ENCODE measurements at places on chromosomes 2 and 18.

- no peak for DNase-seq
These were observed 85.2 kb downstream of the EML6 start for GRCh38 chr2:54808661-54809060.

DNA sequence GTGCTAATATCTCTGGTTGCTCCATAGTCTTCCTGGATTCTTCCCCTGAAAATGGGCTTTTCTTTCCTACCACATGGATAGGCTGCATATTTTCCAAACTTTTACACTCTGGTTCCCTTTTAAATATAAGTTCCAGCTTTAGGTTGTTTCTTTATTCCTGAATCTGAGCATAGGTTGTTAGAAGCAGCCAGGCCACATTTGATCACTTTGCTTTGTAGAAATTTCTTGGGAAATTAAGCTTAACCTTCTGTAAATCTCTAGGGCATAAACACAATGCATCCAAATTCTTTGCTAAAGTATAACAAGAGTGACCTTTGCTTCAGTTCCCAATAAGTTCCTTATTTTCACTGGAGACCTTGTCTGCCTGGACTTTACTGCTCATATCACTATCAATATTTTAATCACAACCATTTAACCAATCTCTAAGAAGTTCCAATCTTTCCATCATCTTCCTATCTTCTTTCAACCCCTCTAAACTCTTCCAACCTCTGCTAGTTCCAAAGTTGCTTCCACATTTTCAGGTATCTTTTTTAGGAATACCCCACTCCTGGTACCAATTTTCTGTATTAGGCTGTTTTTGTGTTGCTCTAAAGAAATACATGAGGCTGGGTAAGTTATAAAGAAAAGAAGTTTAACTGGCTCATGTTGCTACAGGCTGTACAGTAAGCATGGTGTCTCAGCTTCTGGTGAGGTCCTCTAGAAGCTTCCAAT lies 389.6 kb upstream of the HS6ST1 start:
- no peak for DNase-seq

DNA sequence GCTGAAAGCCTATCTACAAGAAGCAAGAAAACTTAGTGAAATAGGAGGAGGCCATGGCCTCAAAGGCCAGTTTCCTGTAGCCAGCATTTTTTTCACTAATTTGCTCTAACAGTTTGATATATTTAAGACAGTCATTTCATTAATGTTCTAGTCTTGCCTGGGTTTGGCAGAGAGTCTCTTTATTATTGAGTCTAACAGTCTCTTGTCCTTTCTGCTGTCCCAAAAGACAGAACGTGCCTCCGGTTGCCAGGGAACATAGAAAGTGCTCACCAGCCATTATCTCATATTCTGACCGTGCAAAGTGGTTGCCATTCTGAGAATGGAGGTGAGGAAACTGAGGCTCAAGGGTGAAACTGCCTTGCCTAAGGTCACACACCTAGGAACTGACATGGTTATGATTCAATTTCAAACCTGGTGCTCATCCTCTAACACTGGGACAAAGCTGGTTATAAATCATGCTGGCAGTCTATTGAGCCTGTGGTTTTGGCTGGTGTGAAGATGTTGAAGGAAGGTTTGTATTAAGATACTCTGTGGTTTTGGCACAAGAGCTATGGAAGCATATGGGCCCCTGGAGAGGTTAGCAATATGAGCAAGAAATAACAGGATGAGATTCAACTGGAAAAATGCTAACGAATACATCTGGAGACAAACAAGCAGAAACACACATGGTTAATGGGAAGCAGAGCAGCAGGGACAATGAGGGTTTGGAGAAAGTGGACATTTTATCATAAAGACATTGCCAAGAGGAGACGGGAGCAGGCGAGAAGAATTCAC lies 903.3 kb upstream of the KLHL29 start:
- DNase-seq: no peak

GRCh38 chr2:119943058-119943457 lies 69.8 kb upstream of the EPB41L5 start:
- no peak for DNase-seq

- DNase-seq: no peak
These were observed 336.3 kb upstream of the CDH7 start for GRCh38 chr18:65414501-65414900.

- DNase-seq: peak; percentile 31
These were observed 803 bp upstream of the DES start for GRCh38 chr2:219417374-219417773.

- DNase-seq: no peak
These were observed 158.0 kb downstream of the LTBP1 start for GRCh38 chr2:33104726-33105125.

GRCh38 chr18:62485684-62486083 lies 37.1 kb upstream of the ZCCHC2 start:
- no peak for DNase-seq

DNA sequence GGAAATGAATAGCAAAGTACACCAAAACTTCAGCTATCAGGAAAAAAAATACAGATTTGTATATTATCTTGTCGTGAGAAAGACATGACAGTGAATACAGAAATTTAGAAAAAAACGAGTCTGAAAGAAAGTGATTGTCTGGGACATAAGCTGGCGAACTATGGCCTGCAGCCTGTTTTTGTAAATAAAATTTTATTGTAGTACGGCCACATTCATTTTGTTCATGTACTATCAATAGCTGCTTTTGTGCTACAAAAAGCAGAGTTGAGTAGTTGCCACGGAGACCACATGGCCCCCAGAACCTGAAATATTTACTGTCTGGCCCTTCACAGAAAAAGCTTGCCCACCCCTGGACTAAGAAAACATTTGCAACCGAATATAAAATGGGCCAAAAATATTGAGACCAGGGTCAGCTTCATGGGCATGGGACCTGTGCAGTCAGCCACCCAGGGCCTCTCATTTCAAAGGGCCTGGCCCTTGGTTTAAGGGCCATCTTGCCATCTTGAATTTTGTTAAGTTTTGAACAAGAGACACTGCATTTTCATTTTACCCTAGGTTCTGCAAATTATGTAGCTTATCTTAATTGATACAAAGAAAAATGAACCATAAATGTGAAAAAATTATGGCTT lies 17.9 kb downstream of the ANTXR1 start:
- no peak for DNase-seq

- no peak for DNase-seq
These were observed 2.2 kb upstream of the KCNH7 start for GRCh38 chr2:162840598-162841246.

- no peak for DNase-seq
These were observed 34.8 kb upstream of the ITGAV start for GRCh38 chr2:186554850-186555671.

DNA sequence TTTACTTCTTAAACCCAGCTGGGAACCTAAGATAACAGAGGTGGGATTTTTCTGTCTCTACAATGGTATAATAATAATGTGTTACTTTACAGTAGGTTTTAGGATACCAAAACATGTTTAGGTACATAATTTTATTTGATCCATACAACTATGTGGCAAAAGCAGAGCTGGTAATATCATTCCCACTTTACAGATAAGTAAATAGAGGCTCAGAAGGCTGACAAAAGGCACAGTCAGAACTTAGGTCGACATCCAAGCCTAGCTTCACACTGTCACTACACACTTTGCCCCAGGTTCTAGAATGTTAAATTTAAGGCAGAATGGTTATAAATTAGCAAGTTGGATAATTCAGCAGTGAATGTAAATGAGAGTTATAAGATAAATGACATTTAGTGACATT lies 189.6 kb upstream of the PARD3B start:
- no peak for DNase-seq

DNA sequence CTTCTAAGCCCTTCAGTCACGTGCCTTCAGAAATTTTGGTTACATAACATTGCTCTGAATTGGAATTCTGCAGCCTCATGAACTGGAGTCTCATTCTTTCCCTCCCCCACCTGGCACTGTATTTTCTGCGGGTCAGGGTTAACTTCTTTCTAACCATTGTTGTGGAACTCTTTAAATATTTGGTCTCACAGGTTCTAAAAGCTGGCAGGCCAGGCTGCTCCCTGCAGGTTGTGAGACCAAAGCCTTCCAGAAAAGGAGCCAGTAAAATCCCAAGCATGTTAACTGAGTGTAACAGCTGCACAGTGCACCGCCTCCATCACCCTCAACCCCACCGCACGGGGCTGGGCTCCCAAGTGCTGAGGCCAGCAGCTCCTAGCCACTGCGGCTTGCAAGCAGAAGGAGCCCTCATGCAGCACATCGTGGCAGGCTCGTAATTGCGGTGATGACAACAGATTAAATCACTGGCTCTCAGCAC lies 174.1 kb upstream of the ALPP start:
- no peak for DNase-seq

DNA sequence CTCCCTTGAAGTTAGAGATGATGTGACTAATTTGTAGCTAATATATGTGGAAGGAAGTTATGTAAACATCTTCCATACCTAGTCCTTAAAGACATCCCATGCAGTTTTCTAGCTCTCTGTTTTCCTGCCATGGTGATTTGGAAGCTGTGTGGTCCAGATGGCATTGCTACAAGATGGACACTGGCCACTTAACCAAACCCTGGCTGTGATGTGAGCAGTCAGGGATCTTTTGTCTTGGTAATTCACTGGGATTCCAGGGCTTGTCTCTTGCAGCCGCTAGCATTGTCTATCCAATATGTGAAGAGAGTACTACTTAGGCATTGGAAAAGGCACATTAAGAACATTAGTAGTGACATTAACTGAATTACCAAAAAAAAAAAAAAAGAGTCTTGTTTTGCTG lies 139.9 kb upstream of the DOCK10 start:
- no peak for DNase-seq

- no peak for DNase-seq
These were observed 4.2 kb downstream of the SLC66A2 start for GRCh38 chr18:79947054-79947755.

GRCh38 chr2:140658760-140659692 lies 1471.8 kb downstream of the LRP1B start:
- no peak for DNase-seq

DNA sequence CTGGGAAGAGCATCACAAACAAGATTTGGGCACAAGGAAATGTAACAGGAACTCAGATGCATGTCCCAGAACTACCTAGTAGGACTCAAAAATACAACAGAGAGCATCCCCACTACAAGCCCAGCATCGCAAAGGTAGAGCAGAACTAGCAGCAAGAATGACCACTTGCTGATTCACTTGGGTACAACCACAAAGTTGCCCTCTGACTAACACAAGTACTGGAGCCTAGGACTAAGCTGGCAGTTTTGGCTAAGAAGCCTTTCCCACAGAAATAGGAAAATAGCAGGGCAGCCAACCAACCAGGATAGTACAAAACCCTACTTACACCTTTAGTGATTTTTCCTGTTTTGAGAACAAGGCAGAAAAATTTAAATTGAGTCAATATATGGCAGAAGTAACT lies 193.8 kb downstream of the PAX3 start:
- no peak for DNase-seq

DNA sequence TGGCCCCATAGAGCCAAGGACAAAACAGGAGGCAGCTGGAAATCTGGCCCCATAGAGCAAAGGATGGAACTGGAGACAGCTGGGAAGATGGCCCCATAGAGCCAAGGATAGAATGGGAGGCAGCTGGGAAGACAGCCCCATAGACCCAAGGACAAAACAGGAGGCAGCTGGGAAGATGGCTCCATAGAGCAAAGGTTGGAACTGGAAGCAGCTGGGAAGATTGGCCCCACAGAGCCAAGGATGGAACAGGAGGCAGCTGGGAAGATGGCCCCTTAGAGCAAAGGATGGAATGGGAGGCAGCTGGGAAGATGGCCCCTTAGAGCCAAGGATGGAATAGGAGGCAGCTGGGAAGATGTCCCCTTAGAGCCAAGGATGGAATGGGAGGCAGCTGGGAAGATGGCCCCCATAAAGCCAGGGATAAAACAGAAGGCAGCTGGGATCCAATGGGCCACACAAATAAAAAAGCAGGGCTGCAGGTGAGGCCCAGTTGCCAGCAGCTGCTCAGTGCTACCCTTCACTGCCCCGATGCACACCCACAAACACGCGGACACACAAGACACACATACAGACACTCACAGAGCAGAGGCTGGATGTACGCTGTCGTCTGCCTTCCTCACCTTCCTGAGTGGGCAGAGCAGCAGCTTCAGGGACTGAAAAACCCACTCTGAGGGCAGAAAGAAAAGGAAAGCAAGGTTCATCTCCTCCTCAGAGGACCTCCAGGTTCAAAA lies 505.4 kb upstream of the MYT1L start:
- no peak for DNase-seq

DNA sequence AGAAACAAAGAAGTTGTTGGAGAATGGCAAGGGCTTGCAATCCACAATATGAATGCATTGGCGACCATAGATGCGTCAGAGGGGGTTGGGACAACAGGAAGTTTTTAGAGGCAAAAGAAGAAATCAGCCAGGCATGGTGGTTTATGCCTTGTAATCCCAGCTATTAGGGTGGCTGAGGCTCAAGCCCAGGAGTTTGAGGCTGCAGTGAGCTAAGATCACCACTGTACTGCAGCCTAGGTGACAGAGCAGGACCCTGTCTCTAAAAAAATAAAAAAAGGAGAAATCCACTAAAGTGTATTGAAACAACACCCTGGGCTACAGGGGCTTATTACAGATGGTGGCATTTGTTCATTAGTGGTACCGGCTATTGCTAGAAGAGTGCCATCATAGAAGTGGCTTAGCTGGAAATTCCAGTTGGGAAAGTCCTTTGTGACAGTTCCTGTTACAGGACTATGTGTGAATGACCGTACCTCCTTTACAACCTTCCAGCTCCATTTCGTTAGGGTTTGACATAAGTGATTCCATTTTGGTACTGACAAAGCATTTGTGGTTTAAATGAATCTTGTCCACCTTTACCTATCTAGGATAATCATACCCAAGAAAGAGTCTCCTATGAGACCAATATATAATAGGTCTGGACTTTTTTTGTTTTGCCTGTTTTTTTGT lies 10.7 kb upstream of the WDSUB1 start:
- DNase-seq: no peak

GRCh38 chr2:190881598-190882410 lies 1.2 kb downstream of the GLS start:
- peak; percentile 65 for DNase-seq

GRCh38 chr18:5250603-5251002 lies 44.9 kb downstream of the ZBTB14 start:
- DNase-seq: no peak

DNA sequence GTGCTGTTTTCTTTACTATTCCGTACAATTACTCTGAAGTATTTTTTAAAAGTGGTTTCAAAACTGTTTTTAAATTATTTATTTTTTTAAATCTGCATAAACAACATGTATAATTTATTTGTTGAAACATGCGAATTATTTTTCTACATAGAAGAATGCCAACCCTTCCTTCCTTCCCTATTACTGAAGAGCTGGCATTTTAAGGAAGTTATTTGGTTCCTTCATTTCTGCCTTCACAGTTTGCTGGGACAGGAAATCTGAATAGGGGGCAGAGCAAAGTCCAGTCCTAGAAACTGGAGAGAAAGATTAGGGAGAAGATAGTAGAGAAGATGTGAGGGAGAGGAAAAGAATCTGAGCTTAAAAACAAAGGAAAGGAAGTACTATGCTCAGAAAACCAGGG lies 146.7 kb upstream of the ACVR2A start:
- no peak for DNase-seq

GRCh38 chr2:68745006-68745405 lies 10.4 kb downstream of the ARHGAP25 start:
- DNase-seq: no peak

DNA sequence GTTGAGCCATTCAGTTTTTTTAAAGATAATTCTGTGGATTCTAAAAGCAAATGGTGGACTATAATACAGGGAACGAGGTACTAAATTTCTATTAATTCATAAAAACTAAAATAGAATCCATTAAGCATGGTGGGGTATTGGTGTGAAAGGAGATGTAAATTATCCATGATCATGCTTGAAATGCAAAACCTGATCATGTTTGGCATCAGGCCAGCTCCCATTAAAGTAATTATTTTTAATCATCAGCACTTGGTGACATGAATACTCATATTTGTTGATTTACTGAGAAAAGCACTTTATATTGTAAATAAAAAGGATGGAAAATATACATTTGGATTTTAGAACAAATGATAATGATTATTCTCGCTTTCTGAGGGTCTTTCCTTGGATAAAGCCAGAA lies 232.3 kb upstream of the MEIS1 start:
- no peak for DNase-seq
